ENCODE measurements at places on chromosomes 7 and 10. TPM values are rescaled to one million over a fixed set of nuclear protein-coding genes. Genes with fewer than 3 reads are reported as not detected.

Gene SLC16A9
- not detected for total RNA-seq

DNA sequence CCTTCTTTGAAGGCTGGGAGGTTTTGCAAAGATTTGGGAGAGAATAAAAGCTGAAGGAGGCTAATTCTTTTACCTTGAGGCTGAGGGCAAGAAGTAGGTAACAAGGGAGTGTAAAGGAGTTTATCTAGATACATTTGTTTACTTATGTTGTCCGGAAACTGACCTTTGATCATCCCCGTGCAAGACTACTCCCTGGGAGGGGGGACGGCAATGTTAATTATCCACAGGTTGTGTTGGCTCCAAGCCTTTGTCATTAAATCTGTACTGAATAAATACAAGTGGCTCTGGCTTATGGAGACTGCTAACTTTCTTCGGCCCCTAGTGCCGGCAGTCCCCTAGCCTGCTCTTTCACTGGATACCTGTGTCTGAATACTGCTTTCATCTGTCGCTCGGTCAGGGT lies 1250.6 kb upstream of the LRRTM3 start:
- no peaks in the 10 kb centered on the region for H3K4me1 ChIP-seq
- H3K27me3 ChIP-seq: no peaks in the 10 kb centered on the region
- no peaks in the 10 kb centered on the region for H3K36me3 ChIP-seq
- H3K27ac ChIP-seq: no peak overlapping the region

DNA sequence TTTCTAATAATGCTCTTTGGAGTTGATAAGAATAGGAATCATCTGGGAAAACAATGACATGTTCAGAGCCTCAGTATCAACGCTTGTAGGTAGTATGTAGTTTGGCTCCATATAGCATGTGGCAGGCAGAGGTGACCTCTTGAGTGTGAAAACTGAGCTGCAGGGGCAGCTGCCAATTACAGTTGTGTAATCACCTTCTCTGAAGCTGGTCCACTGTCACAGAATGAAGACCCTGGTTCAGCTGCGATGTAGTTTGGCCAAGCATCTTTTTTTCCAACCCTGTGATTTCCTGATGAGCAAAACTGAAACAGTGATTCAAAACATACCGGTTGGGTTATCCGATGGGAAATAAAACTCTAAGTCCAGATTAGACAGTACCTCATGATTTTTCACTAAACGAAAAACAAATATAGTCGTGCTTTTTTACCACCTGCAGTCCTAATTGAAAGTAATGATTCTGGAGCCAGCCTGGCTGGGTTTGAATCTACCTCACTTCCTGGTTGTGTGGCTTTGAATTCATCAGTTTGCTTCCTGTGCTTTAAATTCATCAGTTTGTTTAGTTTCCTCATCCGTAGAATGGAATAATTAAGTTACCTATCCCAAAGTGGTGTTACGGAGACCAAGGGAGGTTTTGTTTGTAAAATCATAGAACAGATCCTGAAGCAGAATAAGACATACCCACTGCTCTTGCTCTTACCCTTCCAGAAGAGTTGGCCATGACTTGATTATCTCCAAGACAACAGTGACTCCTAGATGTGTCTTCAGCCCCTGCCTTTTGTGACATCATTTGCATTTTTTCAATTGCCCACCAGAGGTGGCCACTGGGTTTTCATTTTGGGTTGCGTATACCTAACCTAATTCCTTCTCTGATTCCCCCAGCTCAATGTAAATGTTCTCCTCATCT lies 87.4 kb downstream of the CELF2 start:
- no peak for DNase-seq
- no peaks in the 10 kb centered on the region for H3K36me3 ChIP-seq
- peaks cover 3% of the 10 kb centered on the region for H3K4me1 ChIP-seq
- no peak overlapping the region for H3K27ac ChIP-seq
- no peaks in the 10 kb centered on the region for H3K27me3 ChIP-seq

Gene CUBN
- total RNA-seq: 1.3 TPM

DNA sequence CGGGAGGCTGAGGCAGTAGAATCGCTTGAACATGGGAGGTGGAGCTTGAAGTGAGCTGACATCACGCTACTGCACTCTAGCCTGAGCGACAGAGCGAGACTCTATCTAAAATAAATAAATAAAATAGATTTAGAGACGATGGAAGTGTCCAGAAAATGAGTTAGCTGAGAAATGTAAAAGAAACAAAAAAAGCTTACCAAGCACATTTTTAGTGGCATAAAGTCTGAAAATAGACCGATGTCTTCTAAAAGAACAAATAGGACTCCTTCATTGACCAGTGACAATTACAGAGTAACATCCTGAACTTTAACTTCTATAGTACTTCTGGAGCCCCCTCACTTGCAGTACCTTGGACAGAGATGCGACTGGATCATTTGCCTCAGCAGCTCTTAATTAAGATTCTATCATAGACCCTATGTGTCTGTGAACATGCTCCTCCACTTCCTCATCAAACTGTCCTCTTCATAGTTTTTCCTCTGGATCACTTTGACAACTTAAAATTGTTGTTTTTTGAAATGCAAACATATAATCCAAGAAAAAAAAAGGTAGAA lies 25.2 kb upstream of the SRPK2 start:
- H3K27ac ChIP-seq: no peak overlapping the region
- no peak overlapping the region for H3K4me3 ChIP-seq
- no peaks in the 10 kb centered on the region for H3K36me3 ChIP-seq
- H3K27me3 ChIP-seq: no peaks in the 10 kb centered on the region
- no peak for DNase-seq

Measured in sigmoid colon (tissue), 7 donors.